HFFc6 (cell line): ENCODE measurements at places on chromosomes 16 and 17.

DNA sequence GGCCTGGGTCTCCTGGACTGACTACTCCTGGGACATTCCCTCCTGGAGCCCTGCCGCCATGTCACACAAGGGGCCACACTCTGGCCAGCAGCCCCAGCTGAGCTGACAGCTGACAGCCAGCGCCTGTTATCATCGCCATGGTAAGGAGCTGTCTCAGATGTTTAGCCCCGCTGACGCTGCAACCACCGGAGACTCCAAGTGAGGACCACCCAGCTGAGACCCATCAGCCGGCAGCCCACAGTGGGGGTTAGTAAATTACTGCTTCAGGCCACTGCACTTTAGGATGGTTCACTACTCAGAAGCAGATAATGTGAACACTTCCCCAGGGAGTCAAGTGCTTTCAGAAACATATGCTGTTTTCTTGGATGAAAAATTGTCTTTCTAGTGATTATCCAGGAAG lies 14.6 kb upstream of the SPHK1 start:
- DNase-seq: no peak

DNA sequence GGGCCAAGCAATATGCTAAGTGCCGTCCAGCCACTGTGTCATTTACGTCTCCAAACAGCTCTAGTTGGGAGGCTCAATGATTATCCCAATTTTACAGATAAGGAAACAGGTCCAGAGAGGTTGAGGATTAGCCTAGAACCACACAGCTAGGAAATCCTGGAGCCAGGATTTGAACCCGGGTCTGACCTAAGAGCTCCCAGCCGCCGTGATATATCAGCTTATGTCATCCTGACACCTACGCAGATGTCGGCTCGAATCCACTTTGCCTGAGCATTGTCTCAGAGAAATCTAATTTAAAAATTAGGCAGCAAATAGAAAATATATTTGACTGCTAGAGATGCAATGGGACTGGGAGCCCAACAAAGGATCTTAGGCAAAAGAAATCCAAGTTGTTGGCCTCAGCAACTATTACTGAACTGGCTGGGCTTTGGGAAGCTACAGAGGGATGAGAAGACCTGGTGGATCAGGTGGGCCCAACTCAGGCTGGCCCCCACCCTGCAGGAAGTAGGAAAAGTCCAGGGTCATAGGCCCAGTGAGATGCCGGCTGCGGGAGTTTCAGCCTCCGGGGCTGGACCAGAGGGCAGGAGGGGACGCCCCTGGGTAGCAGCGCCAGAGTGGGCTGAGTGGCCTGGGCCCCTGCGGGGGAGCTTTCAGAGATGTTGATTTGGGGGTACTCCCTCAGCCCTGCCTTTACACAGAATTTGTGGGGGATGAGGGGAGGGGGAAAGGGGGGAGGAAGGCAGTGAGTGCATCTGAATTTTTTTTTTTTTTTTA lies 35.1 kb upstream of the IL21R start:
- no peak for DNase-seq

- no peak for DNase-seq
These were observed at the start of gene IRX6 for GRCh38 chr16:55323637-55324271. TSS of gene IRX6 (plus strand) at chr16:55324203. CDS start at chr16:55325092, 889 bp downstream.

GRCh38 chr16:68782198-68783174 lies 45.4 kb downstream of the CDH1 start:
- DNase-seq: no peak

GRCh38 chr17:71145486-71145885 lies 975.3 kb upstream of the SOX9 start:
- DNase-seq: no peak

GRCh38 chr17:6557040-6557438 lies 684 bp upstream of the PITPNM3 start:
- no peak for DNase-seq

DNA sequence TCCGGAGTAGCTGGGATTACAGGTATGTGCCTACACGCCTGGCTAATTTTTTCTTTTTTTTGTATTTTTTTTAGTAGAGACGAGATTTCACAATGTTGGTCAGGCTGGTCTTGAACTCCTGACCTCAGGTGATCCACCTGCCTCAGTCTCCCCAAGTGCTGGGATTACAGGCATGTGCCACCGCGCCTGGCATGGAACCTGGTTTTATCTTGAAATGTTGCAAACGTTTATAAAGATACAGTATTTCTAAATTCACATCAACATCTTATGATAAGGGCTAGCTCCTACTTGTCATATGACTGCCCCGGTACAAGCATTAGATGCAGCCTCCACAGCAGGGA lies 1.5 kb upstream of the IST1 start:
- no peak for DNase-seq

DNA sequence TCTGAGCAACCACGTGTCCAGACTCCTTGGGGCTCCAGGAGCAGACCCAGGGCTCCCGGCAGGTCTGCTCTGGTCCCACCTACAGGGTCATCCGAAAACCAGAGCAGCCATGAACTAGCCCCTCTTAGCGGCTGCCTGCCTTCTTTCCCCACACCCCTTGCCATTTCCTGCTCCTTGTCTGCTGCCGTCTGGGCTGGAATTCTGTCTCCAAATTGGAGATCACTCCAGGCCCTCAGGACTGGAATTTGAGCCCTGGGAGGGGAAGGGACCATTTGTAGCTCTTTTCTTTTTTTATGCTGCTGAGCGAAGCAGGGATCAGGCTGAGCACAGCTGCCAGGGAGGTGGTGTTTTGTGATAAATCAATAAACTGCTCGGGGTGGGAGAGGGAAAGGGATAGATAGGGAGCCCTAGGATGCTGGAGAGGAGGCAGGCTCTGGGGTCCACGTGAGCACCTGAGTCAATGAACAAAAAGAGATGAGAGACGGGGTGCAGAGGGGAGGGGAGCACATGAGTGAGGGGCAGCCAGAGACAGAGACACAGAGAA lies 257.5 kb downstream of the ENGASE start:
- no peak for DNase-seq

DNA sequence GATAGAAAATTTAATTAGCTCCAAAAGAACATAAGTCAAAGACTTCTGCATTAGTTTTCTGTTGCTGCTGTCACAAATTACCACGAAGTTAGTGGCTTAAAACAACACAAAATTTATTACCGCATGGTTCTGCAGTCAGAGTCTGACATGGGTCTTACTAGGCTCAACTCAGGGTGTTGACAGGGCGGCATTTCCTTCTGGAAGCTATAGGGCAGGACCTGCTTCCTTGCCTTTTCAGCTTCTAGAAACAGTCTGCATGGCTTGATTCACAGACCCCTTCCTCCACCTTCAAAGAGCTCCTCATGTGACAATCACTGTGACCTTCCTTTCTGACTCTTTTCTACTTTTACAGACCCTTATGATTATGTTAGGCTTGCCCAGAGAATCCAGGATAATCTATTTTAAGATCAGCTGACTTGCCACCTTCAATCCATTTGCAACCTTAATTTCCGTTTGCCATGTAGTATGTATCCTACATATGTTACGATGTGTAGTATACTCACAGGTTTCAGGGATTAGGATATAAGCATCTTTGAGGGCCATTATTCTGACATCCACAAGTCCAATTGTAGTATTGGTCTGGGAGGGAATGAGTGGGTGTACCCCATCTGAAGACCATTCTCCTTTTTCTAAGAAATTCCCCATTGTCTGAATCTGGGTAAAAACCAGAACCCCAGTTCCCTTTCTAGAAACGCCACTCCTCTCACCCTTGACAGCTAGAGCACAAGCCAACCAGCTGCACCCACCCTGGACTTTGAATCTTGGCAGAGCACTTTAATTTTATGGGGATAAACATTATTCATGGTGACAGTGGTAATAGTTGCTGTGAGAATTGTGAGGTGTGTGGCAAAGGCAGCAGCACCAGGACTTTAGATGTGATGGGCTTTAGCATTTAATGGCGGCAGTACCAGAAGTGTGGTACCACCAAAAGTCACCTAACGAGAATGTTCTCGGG lies 265.5 kb downstream of the KCNJ2 start:
- DNase-seq: no peak

- DNase-seq: peak; percentile 72
These were observed at the start of gene PAQR4 for GRCh38 chr16:2968738-2969544. TSS of gene PAQR4 (plus strand) at chr16:2969348. CDS start at chr16:2969675, 327 bp downstream.

- no peak for DNase-seq
These were observed 2.5 kb upstream of the RAB11FIP4 start for GRCh38 chr17:31388770-31389656.

DNA sequence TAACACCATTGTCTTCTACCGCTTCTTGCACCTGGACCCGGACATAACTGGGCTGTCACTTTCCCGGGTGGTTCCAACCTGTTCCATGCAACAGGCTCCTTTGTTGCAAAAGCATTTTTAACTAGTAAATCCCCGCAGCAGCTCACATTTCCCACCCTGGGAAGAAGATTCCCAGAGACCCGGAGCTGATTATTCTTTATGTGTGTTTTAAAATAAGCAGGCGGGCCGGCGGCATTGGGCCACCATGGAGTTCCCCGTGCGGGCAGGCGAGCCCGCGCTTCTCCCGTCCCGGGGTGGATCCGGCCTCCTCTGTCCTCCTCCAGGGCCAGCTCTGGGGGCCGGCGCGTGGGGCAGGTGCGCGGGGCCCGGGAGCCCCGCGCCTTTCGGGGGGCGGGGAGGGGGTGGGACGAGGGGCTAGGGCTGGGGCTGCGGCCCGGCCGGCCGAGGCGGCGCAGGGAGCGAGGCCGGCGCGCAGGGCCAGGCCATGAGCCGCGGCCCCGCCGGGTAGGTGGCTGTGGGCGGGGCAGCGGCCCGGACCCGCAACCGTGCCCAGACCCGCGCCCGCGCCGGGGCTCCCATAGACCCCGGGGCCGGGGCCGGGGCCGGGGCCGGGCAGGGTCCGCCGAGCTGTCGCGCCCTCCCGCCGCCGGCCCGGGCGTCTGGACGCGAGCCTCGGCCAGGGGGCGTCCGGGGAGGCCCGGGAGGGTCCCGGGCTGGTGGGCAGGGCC lies 1.7 kb downstream of the CRAMP1 start:
- DNase-seq: no peak

DNA sequence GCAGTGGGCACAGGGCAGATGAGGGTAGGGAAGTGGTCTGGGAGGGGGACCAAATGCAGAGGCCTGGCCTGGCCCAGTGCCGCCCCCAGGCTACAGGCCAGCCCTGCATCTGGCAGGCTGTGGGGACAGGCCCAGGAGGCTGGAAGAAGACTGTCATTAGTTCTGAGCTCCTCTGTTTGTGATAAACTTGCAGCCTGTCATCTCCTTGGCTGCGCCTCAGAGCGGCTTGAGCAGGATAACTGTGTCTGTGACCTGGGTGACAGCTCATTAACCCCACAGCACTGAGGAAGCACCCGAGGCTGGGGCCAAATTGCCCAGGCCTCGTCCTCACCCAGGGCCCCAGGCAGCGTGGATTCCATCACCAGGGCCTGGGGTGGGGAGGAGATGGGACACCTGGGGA lies 23.9 kb downstream of the ABCC3 start:
- DNase-seq: no peak

- no peak for DNase-seq
These were observed 20.6 kb downstream of the ADORA2B start for GRCh38 chr17:15965528-15965927.

- DNase-seq: peak; percentile 59
These were observed 8.5 kb upstream of the SSTR2 start for GRCh38 chr17:73156166-73156840.

GRCh38 chr16:81879625-81880024 lies 100.5 kb downstream of the PLCG2 start:
- no peak for DNase-seq

GRCh38 chr17:43614561-43614960 lies 47.2 kb downstream of the MEOX1 start:
- no peak for DNase-seq

GRCh38 chr17:33474789-33475188 lies 181.7 kb upstream of the ASIC2 start:
- DNase-seq: no peak

- DNase-seq: no peak
These were observed 111.9 kb downstream of the XYLT1 start for GRCh38 chr16:17358846-17359245.

DNA sequence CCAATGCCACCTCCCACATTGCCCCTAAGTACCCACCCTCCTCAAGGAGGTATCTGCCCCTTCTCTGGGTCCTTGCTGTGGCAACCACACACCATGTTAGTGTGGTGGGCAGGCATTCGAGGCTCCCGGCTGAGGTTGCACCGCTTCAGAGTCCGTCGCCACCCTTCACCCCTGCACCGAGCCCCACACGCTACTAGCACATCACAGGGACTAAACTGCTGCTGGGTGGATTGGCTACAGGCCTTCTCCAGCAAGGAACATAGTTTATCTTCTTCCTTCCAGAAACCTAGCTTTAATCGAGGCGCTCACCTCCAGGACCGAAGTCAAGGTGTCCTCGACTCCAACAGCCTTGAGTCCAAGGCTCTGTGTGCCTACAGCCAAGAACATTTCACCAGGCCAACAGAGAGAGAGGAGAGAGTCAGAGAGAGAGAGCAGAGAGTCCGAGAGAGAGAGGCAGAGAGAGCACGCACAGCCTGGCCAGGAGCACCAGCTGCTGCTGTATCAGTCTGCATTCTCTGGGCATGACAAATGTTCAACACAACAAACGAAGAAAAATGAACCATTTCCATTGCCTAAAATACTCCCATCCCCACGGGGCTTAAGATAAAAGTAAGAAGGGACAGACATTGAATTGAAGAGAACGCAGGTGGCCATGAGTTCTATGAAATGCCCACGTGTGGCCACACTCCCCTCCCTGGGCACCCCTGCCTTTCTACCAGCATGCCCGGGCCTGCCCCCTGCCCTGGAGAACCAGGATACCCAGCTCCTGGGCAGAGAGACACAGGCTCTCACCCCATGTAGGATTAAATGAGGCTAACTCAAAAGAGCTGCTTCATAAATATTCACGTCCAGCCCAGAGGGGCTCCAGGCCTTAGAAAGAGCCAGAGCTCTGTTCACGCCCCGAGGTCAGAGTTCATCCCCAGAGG lies 94.9 kb downstream of the RBFOX3 start:
- no peak for DNase-seq

- DNase-seq: peak; percentile 9
These were observed 309 bp downstream of the DNAH2 start for GRCh38 chr17:7717756-7718350.

DNA sequence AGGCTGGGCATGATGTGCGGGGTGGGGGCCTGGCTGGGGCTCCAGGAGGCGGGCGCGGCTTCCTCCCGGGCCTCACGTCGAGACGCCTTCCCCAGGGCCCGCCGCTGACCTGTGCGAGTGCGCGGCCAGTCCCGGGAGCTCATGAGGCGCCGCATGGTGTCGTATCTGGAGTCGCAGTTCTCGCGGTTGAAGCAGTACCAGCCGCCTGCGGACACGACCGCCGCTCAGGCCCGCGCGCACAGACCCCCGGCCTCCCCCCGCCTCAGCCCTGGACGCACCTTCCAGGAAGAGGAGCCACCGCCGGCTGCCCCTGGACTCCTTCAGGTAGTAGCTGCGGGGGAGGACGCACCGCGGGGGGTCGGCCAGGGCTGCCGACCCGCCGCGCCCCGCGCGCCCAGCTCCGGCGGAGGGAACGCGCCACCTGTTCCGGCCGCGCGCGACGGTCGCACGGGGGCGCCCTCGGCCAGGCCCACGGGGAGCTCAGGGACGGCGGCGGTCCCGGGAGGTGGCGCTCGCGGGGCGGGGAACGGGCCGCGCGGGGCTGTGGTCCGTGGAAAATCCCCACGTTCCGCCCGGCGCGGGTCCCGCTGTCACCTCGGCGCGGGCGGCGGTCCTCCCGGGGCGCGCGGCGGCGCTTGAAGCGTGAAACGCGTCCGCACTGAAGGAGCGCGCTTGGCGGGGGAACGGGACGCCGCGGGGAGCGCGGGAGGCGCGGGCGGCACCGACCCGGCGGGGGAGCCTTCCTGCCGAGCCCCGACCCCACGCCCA lies 1.4 kb downstream of the NOTUM start:
- DNase-seq: no peak

- no peak for DNase-seq
These were observed 3.5 kb upstream of the CDH11 start for GRCh38 chr16:65125322-65125721.
